ENCODE measurements at places on chromosomes 5 and 9.

GRCh38 chr9:108269371-108269770 is 586.4 kb downstream of the ACTL7B start:
- no peak for DNase-seq

DNA sequence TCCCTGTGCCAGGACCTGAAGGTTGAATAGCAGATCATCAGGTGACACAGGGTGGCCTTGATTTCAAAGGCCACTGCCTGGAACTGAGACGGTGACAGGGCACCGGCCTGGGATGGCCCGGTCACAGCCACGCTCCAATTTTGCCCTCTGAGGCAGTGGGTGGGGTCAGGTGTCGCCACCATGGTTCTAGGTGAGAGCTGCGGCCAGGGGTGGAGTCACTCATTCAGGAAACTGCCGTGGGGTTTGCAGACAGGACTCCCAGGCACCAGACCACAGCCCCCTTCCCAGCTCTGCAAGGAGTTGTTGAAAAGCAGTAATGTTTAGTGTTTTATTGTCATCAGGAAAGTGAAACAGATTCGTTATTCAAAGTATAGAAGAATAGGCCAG is 17.3 kb upstream of the RNU6ATAC start:
- DNase-seq = peak; percentile 1

GRCh38 chr9:20442461-20443319 is 179.6 kb downstream of the MLLT3 start:
- no peak for DNase-seq

- DNase-seq = no peak
These were observed 71.5 kb downstream of the DAP start for GRCh38 chr5:10689391-10690081.

DNA sequence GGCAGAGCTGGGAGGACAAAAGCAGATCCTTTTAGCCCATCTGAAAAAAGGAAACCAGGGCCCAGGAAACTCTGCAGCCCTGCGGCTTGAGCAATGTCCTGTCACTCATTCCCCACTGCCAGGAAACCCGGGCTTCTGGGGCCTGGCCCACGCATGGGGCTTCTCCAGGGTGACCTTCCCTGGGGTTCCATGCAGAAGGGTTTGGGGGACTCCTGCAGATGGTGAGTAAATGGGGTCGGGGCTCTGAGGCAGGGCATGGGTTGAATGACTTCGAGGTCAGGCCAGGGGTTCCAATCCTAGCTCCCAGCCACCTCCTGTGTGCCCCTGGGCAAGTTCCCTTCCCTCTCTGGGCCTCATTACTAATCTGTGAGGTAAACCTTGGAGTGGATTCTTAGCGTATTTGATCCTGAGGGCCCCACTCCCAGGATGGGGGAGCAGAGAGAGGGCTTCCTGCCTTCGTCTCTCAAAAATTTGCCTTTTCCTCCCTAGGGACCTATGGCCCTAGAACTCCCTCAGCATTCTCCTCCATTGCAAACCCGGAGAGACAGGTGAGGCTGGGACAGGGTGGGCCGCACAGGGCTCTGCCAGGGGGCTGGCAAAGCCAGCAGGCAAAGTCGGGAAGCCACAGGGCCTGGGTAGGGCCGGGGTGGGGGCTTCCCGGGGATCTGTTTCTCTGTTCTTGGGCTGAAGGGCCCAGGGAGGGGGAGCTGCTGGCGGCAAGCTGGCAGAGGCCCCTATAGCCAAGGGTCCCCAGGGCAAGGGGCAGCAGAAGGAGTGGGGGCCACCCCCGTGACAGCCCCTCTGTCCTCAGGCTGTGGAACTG is 25.8 kb downstream of the ADGRD2 start:
- DNase-seq = no peak

DNA sequence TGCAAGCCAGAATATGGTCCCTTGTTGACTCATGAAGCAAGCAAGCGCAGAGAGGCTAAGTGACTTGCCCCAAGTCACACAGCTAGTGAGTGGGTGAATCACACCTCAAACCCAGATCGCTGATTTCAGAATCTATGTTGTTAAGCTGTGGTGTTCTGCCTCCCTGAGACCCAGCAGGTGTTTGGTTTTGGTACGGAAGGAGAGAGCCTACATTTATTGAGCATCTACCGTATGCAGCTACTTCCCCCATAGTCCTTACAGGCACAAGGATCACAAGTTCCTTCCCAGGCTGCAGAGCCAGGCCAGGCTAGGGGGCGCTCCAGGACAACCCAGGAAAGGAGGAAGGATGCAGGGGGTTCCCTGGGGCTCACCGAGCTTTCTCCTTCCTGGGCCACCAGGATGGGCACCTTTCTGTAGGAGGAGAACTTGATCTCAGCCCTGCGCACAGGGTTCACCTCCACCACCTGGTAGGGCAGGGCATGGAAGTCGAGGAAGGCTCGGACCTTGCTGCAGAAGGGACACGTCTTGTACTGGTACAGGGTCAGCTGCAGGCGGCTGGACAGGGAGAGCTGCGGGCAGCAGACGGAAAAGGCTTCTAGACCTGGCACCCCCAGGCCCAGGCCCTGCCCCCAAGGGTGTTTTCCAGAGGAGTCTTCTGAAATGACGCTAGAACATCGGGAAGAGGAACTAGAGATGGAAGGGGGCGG is 2.5 kb downstream of the PTGES2 start:
- no peak for DNase-seq

GRCh38 chr5:89327608-89328007 is 444.6 kb upstream of the MEF2C start:
- no peak for DNase-seq

- DNase-seq = no peak
These were observed 78.3 kb downstream of the FNIP1 start for GRCh38 chr5:131718487-131719014.

DNA sequence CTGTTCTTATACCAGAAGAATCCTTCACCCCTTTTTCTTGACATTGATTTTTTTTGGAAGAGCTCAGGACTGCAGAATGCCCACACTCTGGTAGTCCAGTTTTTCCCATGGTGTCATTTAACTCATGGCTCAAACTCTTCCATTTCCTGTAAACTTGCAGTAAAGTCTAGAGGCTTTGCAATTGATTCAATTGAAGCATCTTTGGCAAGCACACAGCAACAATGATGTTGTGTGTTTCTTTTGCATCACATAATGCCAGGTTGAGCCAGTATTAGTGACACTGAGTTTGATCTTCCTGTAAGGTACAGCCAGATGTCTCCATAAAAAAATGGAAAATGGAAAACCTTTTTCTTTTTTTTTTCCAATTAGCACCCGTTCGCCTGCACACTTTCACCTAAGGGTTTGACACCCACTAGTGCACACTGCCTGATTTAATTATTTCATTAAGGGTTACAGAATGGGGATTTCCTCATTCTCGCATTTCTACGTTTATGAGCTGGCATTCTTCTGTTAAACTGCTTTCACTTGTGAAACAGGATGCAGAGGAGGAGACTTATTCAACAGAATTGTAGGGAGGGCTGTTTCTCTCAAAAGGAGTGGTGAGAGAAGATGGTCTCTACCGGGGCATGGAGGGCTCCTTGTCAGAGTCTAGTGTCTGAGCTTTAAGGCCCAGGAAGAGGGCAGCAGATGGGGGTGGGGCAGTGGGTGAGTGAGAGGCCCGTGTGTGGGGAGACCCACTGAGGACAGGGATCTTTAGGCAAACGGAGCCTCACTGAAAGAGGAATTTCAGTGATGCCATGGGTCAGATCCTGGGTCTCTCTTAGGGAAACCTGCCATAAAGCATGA is 2.2 kb upstream of the S1PR3 start:
- DNase-seq = no peak

DNA sequence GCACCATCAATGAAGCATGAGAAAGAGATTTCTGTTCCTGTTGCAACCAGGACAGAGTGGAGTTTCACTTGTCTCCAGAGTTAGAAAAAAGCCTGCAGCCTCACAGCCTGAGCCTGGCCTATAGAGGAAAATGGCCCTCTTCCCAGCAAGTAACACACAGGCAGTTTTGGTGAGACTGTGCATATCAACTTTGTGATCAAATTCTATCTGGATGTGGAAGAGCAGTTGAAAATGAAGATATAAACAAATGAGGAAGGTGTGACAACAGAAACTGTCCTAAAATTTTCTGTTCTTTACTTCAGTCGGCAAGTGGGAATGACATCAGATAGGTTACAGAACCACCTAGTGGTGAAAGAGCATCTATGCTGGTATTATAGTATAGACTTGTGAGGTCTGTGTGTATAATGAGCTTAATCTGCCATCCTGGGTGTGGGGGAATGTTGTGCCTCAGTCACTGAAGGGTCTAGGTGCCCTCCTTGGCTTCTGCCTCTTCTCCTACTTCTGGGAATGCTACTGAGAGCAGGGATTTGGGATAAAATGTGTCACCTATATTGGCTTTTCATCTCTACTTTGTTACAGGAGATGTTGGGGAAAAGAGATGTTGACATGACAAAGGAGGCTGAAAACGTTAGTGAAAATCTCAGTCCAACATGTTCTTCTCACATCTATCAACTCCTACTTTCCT is 28.2 kb downstream of the YIPF5 start:
- no peak for DNase-seq

- DNase-seq = no peak
These were observed 51.3 kb upstream of the RNF130 start for GRCh38 chr5:180122875-180123274.

- no peak for DNase-seq
These were observed 155.6 kb downstream of the PHF2 start for GRCh38 chr9:93731963-93732362.

GRCh38 chr9:108168236-108168850 is 678.8 kb upstream of the KLF4 start:
- no peak for DNase-seq

DNA sequence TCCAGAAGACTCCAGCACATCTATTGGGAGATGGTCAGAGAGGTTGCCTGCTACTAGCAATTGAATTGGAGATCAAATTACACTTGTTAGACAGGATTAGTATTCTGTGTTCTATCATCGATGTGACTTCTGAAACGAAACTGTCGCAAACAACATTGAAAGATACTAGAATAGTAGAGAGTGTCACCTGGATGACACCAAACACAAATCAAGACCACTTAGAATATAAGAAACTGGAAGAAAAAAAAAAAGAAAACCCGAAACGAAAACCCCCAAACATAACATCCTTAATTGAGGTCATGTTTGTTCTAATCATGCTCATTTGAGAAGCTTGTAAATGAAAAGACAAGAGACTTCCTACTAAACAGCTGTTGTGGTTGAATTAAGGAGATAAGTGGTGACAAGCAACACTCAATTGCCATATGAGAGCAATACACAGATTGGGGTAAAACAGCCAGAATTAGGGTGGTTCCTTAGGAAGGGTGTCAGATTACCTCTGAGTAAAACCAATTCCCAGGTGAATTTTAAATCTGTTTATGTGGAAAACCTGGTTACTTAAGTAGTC is 97.6 kb downstream of the BASP1 start:
- no peak for DNase-seq

GRCh38 chr9:81370650-81371049 is 318.7 kb downstream of the TLE1 start:
- no peak for DNase-seq

- DNase-seq = no peak
These were observed 437.9 kb downstream of the RAB3C start for GRCh38 chr5:59020611-59021285.

DNA sequence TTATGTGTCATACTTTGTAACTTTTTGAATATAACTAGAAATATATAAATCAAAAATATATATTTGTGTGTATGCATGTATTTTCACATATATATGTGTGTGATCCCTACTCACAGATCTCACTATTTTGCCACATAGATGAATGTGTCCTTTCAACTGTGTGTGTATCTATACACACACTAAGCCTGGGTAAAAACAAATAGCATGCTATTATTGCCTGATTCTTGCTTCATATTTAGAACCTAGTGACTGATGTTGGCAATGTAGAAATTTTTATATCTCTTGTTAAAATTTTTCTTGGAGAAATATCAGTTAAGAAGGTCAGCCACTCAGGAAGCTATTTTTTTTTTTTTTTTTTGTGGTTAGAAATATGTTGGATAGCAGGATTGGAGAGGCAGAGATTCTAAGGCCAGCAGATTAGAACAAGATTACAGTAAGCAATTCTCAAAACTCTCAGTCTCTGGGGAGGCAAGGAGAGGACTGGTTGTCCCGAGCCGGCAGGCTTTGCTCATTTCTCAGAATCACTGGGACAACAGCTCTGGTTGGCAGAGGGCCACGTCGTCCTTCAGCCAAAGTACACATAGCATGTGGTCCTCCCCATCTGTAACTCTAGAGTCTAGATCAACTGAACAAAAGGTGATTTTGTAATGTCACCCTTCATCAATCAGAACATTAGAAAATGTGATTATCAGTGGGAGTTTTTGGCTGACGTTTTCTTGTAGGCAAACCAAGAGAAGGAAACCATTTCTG is 19.7 kb downstream of the C6 start:
- DNase-seq = no peak

DNA sequence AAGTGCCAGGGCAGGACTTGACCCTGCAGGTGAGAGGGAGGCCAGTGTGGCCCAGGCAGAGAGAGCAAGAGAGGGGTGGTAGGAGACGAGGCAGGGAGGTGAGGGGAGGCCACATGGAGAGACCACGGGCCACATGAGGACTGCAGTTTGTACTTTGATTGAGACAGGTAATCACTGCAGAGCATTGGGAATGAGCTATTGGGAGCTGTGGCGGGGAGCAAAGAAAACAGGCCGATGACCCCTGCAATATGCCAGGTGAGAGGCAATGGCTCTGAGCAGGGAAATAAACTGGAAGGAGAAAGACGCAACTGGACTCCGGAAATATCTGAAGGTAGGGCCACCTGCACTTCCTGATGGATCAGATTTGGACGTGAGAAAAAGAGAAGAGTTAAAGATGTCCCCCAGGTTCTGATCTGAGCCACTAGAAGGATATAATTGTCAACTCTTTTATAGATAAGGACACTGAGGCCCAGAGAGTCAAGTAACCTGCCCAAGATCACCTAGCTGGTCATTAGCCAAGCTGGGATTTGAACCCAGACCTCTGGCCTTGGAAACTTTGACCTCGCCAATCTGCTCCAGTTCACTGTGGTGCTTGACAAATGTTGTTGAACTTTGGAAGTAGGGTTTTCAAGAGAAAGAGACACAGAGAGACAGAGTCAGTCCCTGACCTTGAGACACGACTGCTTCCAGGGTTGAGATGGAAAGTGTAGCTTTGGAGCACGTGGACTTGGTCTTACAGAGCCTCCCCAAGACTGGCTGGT is 42.3 kb downstream of the DUSP1 start:
- DNase-seq = no peak

DNA sequence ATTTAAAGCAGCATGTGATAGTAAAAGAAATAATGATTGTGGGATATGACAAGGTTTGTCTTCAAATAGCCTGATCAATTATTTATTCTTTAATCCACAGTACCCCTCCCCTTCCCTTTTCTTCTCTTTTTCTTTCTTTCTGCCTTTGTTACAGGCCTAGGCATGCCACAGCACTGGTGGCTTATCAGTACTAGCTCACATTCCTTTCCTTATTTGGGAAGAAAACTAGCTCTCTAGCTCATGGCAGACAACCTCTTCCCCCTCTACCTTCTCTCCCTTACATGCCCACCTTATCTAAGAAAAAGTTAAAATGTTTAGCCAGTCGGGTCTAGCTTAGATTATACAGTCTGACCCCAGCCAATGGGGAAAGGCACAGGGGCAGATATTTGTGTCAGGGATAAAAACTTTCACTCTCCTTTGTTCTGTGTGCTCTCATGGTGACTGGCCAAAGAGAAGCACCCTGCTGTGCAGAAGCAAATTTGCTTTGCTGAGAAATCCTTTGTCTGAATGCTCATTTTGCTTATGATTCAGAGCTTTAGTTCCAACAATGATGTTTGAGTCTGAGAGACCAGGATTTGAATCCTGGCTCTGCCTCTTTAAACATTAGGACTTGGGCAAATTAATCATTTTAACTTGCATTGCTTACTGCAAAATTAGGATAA is 75.8 kb upstream of the CDH12 start:
- DNase-seq = no peak

GRCh38 chr5:33671700-33672291 is 220.0 kb downstream of the ADAMTS12 start:
- no peak for DNase-seq
